ENCODE measurements at places on chromosomes 2 and 18.

DNA sequence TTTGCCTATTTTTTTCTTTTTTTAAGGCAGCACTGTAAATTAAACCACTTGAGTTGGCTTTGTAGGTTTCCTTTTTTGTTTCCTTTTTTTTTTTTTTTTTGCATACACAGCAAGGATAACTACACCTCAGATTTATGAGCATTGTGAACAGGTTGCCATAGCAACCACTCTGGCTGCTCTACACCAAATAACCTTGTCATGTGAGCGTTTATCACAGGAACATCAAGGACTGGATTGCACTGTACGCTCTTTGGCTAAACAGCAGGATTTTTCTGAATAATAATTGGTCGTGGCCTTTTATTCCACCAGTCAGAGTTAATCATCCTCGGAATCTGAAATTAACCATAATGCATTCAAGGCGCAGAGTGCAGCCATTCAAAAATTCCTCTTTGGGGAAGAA is 199.1 kb upstream of the SLC14A2 start:
- DNase-seq = no peak

- no peak for DNase-seq
These were observed 15.0 kb downstream of the FZD5 start for GRCh38 chr2:207754498-207755383.

GRCh38 chr2:216110620-216111019 is 1.5 kb downstream of the XRCC5 start:
- DNase-seq = no peak

DNA sequence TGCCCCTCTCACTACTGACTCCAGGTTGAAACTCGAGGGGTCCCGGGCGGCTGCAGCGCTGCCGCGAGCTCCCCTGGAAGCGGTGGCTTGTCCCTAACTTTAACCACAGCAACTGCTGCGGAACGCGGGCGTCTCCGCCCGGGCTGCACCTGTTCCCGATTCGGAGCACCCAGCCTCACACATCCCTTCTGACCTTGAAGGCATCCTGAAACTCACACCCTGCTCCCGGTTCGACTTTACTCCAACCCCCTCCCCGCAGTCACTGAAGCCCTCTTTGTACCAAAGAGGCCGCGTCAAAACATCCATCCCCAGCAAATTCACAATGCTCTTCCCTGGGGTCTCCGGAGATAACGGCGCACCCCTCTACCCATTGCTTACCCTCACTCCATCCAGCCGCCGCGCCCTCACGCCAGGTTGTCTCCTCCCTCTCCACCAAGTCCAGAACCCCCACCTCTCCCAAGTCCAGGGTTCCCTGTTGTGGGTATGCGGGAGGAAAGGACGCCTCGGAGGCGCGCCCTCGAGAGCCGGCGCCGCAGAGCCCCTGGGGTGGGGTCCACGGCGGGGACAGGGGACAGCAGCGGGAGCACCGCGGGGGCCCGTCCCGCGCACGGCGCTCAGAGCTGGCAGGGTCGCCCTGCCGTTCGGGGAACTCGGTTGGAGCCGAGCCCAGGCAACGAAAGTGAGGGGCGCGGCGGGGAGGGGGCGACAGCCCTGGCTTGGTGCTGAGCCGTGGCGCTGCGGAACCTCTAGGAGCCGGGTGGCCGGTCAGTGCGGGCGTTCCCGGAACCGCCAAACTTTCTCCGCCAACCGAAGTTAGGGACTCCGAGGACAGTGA is 934 bp downstream of the MYO5B start:
- DNase-seq = no peak

DNA sequence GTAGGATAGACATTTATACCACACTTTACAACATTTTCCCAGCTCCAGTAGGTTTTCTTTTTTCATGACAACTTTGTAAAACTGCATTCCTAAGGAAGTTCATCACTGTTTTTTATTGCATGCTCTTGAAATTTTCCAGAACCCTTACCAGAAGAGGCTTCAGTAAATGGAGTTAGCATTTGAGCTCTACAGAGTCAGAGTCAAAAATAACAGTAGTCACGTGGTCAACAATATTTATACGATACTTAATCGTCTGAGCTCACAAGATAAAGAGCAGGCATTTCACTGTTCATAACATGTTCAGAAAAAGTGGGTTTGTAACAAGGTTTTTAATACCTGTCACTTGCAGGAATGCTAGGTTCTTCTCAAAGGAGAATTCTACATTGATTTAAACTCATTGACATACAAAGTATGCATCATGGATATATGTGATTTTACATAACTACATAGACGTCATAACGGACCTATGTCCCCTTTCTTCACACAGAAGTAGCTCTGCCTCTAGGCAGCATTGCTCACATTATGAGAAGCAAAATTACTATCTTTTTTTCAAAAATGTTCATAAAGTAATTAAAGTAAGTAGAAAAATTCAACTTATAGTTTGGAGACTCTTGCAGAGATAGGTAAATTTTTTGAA is 187.0 kb upstream of the COL3A1 start:
- DNase-seq = no peak

GRCh38 chr18:75209129-75209950 is at the start of gene PTGR3:
Gene PTGR3, minus strand, starts transcription at chr18:75209139. Its CDS starts 81 bp downstream, at chr18:75209058.
- no peak for DNase-seq

GRCh38 chr2:8737571-8738175 is 55.8 kb downstream of the ID2 start:
- no peak for DNase-seq

DNA sequence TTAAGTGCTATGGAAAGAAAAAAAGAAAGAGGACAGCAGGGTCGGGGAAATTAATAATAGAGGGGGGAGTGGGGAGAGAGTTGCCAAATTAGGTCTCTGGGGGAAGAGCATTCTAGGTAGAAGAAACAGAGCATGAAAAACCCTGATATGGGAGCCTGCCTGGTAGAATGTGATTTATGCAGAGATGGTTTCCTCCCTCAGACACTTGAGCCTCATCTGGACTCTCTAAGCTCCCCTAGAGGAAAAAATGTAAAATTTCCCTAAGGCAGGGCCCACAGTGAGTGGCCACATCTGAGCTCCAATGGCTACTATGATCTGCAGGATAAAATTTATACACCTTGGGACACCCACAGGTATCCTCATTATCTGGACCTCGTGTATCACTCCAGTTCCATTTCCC is 20.6 kb upstream of the EPAS1 start:
- no peak for DNase-seq

- DNase-seq = no peak
These were observed 202.4 kb downstream of the ETAA1 start for GRCh38 chr2:67599561-67599960.

- no peak for DNase-seq
These were observed 55.2 kb upstream of the NRP2 start for GRCh38 chr2:205627085-205627484.

- no peak for DNase-seq
These were observed 7.0 kb downstream of the ZBTB14 start for GRCh38 chr18:5288517-5288935.

DNA sequence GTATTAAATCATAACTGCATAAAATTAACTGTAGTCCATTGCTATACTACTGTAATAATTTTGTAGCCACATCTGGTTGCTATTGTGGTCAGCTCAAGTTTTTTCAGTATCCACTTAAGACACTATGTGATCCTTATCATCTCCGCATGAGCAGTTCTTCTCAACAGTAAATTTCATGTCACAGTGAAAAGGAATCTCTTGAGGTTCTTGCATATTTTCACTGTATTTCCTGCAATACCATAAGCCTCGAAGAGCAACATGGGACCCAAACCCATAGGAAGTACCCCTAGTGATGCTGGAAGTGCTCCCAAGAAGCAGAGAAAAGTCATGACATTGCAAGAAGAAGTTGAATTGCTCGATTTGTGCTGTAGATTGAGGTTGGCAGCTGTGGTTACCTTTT is 86.7 kb downstream of the LDLRAD4 start:
- no peak for DNase-seq

DNA sequence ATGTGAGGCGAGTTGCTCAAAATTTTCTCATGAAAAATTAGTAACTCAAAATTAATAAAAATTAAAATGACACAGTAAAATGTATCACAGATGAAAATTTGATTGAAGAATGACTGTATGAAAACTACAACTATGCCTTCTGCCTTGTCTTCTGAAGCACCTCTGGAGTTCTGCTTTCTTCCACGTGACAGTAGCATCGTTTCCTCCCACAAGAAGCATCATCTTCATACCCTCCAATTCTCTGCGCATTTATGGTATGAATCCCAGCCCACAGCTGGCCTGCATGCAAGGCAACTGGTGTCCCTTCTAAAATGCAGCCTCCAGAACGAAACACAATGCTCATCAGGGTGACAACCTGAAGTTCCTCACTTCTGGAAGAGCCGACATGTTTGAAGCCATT is 189.9 kb downstream of the MYO1B start:
- DNase-seq = no peak

DNA sequence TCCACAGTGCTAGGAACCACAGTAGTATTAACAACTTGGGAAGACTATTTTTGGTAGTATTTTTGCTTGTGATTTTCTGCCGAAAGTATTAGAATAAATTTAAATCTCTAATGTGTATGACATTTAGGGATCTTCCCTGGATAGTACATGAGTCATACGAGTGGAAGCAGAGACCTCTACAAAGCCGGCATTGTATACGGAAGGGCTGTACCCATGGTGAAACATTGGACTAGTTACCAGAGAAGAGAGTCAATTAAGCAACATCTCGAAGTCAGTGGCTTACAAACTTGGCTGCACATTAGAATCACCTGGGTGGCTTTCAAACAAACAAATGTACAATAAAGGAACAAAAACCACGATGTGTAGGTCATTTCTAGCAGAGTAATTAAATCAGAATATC is 1131.7 kb upstream of the LRRTM1 start:
- DNase-seq = no peak

DNA sequence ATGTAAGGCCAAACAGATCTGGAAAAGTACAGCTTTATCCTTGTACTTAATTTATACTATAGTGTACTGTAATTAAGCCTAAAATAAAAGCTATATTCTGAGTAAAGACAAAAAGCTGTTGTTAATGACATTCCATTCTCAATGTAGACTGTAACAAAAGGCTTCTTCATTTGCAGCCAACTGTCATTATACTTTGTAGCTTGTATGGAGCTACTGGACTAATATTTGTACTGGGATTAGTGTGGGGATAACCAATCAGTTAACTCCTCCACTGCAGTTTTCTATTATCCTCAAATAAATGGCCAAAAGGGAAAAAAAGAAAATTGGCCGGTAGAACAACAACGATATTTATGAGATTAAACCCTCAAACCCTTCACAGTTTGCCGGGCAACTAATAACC is 66.5 kb downstream of the STK39 start:
- no peak for DNase-seq

DNA sequence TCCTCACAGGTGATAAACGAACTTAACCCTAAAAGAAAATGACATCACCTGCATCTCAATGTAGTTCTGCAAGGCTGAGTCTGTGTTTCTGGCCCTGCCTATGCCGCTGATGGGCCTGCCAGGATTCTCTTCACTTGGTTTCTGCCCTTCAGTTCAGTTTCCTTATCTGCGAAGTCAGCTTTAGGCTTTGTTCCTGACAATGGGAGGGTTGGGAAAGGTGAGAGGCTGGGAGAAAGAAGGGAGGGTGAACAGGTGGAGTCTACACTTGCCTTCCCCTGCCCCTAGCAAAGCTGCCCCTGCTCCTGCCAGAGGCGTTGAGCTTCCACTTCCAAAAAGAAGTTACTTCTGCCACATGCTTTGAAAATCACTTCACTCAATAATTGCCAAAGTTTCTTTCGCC is 124.0 kb upstream of the APCDD1 start:
- DNase-seq = no peak

GRCh38 chr18:36096955-36097354 is 29.6 kb upstream of the RPRD1A start:
- DNase-seq = no peak

GRCh38 chr18:45589356-45590035 is 25.8 kb upstream of the SLC14A2 start:
- DNase-seq = no peak

- DNase-seq = no peak
These were observed 40.7 kb upstream of the CCDC150 start for GRCh38 chr2:196598846-196599245.

GRCh38 chr2:188303363-188304031 is 11.8 kb downstream of the GULP1 start:
- no peak for DNase-seq

- no peak for DNase-seq
These were observed 71.9 kb upstream of the SLC16A14 start for GRCh38 chr2:230140667-230141066.

DNA sequence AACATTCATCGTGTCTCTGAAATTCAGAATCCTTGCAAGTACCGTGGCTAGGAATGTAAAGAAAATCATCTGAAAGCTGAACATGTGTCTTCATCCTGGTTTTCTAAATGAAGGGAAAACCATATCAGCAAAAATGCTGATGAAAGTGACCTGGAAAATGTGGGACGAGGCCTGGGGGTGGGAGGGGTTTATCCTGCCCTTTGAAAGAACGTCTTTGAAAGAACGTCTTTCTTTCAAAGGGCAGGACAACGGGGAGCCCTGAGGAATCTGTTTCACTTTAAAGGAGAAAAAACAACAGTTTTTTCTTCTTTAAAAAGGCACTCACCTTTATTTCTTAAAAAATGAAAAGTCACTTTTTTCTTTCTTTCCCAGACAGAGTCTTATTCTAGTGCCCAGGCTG is 185.2 kb downstream of the ALPK2 start:
- no peak for DNase-seq

DNA sequence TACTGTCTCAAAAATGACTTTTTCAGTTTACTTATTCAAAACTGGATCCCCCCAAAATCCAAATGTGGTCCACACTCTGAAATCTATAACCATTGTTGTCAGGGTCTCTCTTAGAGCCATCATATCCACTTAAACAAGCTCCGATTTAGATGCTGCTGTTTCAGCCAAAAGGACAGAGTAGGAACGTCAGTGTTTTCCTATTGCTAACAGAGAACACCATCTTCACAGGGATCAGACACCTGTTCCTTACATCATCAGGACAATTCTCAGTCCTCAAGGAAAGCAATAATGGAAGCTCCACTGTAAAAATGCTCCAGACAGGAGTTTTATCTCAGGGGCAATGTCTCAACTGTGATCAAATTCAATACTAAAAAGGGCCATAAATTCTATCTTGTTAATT is 155.4 kb downstream of the STK39 start:
- DNase-seq = no peak

DNA sequence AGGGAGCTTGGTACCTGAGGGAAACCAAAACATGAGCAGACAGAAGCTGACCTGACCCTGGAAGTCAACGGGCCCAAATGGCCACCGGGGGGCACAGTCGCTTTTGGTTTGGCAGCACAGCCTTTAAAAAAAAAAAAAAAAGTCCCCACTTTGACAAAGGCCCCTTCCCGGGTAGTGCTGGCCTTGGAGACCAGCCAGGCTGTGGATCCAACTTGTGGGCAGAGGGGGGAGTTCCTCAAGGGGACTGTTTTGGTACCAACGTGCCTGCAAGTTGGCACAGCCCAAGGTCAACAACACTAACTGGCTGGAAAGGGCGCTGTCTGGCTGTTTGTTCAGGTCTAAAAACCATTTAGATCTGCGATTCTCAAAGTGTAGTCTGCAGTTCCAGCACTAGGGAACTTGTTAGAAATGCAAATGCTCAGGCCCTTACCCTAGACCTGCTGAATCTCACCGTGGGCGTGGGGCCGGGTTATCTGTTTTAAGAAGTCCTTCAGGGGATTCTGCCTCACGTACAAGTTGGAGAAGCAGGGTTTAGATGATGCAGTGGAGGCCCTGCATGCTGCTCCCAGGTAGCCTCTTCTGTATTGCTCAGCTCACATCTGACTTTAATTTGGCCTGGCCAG is 83.0 kb downstream of the LPIN1 start:
- peak; percentile 39 for DNase-seq

Measured in stimulated activated CD8-positive, alpha-beta memory T cell treated with anti-CD3 and anti-CD28 coated beads, Interleukin-7, amount 100 ng/mL, for 1 hour (primary cell).